ENCODE measurements at places on chromosomes 5 and 9.

GRCh38 chr5:67488885-67489284, 292.3 kb upstream of the CD180 start:
- DNase-seq, result no peak

DNA sequence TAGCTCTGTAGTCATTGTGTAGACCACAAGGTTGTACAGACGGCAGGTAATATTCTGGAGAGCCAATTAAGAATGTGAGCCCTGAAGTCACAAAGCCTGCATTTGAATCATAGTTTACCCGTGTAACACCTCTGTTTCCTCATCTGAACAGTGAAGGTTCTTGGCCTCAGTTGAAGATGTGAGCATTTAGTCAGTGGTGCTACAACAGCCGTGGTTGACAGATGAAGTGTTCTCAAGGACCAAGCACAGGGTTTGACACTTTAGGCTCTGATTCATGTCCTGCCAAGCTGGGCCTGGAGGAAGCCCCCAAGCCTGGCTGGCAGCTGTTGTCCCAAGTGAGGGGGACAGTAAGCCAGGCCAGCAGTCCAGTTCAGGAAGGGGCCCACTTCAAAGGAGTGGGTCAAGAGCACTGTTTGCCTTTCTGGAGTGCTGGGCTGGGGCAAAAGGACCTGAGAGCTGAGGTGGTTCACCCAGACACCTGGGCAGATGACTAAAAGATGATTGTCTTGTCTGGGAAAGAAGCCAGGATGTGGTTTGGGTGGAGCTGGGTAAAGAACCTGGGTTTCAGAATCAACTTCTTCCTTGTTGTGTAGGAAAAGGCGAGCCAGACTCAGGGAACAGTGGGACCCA, 20.7 kb downstream of the FAXDC2 start:
- DNase-seq, result no peak

- no peak for DNase-seq
These were observed 178.0 kb downstream of the SEMA6A start for GRCh38 chr5:116396476-116397099.

DNA sequence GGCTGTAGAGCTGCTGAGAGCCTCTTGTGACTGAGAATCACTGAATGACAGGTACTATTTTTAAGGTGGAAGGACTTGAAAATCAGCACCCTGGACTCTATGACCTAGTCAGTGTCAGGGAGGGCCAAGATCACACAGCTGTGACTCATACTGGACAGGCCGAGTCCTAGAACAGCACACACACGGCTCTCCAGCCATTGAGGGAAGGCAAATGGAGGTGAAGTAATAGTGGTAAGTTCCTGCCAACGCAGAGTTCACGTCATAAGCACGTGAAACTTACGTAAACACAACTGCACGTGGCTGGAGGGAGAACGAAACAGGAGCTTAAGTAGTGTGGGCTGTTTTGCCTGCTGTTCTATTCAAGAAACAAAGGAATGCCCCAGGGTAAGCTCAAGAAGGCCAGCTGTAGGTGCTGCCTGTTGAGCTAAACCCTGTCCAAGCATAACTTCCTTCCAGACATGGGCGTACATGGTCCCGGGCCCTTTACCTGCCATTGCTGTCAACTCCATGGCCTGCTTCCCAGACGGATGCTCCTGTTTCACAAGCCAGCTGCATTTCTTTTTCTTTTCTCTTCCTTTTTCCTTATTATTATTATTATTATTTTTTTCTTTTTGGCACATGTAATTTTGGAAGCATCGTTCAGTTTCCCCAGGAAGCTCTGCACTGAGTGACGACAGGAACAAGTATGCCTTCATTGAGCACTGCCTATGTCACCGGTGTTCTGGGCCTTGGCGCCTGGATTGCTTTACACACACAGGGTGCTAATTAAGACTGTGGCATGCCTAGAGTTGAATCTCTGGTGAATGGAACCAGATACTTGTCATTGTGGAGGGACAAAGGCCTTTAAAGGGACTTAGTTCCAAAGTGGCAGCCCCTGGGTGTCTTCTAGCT, 10.2 kb upstream of the LCP2 start:
- no peak for DNase-seq

- no peak for DNase-seq
These were observed 22.1 kb downstream of the LRRC70 start for GRCh38 chr5:62600560-62601252.

DNA sequence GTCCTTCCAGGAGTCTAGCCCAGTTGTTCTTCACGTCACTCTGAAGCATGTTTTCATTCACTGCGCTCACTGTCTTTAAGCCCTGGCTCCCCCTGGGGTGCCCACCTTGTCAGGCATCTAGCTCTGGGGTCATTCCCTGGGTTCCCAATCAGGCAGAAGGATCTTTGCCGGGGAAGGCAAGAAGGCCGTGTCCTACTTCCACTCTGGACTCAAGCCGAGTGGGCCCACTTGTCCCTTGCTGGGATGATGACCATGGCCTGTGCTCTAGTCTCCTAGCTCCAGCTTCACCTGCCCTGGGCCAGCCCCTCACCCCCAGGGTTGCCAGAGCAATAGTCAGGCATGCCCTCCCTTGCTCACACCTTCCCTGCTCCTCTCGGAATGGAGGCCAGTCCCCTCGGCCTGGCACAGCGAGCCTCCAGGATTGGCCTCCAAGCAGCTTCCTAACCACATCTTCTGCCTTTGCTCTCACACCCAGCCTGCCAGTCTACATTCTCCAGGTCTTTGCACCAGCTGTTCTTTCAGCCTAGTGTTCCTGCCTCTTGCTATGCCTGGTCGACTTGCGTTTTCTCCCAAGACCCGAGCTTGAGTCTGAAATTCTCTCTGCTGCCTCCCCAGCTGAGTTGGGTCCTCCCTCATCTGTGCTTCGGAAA, 32.2 kb upstream of the PSD2 start:
- no peak for DNase-seq

DNA sequence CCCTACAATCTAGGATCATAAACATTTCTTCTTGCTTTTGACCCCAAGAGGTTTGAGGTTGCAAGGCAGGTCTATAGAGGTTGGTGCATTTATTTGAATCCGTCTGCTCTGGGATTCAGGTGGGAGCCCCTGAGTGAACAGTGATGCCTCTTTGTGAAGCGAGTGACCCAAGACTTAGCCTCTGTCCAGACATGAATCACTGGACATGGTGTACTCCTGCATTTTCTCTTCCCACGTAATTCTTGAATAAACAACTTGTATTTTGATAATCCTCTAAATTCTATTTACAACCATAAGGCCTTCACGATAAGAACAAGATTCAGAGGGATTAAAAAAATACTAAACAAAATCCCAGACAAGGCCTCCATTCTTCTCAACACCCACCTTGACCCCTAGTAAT, 67.5 kb upstream of the PLPP6 start:
- DNase-seq, result no peak

DNA sequence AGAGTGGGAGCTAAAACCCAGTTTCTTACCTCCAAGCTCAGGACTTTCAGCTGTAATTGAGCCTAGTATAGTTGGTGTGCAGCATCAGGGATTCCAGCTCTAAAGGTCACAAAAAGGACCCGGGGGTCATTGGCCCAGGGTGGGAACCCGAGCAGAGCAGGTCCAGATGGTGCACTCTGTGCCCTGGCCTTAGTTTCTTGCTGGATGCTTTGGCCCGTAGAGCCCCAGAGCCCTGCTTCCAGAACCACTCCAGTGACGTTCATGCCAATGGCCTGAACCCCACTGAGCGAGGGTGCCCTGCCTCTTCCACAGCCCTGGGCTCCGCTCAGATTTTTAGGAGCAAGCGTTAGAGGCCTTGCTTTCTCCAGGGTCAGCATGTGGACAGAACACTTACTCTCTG, 8.2 kb downstream of the SLC22A5 start:
- no peak for DNase-seq

GRCh38 chr5:168110870-168111832, 180.3 kb upstream of the WWC1 start:
- DNase-seq, result no peak

DNA sequence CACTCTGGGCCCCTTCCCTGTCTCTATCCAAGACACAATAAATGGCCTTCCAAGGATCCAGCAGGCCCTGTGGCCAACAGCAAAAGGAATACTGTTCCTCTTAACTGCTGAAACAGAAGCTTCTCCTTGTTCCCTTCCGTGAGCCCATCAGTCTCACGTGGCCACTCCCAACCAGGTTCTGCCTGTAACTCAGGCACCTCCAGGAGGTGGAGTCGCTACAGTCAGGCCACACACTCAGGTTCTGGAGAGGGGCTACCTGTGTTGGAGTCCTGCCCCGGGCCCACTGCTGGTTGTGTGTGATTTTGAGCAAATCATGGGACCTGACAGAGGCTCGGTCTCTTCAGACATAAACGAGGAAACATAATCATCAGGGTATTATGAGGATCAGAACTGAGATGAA, 10.3 kb downstream of the FAT2 start:
- no peak for DNase-seq

- DNase-seq, result no peak
These were observed 53.1 kb downstream of the SHB start for GRCh38 chr9:38015906-38016305.

- no peak for DNase-seq
These were observed 278.7 kb downstream of the NPR3 start for GRCh38 chr5:32989815-32990214.

DNA sequence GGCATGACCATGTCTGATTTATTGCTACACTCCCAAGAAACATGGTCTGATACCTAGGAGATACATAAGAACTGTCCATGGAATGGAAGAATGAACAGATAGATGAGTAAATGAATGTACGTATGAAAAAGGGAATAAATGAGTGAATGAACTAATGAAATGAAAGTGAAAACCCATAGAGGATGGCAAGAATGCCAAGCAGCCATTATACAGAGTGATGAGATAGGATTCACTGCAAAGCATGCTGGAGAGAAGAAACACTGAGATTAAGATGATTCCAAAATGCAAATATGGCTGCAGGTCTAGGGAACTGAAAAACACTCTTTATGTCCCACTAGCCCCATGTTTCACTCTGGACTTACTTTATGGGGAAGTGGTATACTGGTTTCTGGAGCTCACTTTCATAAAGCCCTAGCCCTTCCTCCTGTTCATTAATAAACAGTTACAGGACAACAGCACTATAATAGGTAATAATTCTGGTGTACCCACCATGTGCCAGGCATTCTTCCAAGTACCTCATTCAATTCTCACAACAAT, 170.3 kb upstream of the RAD23B start:
- DNase-seq, result no peak

DNA sequence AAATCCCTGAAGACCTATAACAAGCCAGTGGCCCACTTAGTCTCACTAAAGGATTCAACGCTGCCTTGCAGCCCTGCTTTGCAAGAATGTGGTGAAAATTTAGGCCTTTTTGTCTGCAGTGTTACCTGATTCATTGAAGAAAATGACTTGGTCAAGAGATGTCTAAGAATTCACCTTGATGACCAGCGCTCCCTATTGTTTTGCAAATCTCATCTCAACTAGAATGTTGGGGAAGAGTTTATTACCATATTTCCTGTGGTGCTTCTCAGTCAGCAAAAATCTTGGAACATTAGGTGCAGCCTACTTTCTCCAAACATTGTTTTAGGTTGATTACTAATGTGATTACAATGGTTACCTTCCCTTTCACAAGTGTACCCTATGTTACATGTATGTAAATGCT, 53.5 kb downstream of the PLK2 start:
- no peak for DNase-seq

GRCh38 chr9:134243778-134244467, 79.6 kb upstream of the RNU6ATAC start:
- peak; percentile 6 for DNase-seq

Data from stimulated activated CD8-positive, alpha-beta memory T cell treated with anti-CD3 and anti-CD28 coated beads, Interleukin-15, amount 100 ng/mL, for 4 hours (primary cell).